ENCODE measurements at places on chromosomes 13 and 19.

GRCh38 chr13:113474179-113474578, 16.3 kb downstream of the DCUN1D2 start:
- no peak for DNase-seq

DNA sequence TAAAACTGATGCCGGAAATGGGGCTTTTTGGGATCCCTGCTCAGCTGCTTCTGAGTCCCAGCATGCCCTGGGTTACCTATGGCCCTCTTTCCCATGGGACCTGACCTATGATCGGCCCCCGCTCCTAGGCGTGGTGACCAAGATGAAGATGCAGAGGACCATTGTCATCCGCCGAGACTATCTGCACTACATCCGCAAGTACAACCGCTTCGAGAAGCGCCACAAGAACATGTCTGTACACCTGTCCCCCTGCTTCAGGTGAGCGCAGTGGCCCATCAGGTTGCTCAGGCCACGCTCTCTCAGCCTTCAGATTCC, 1.5 kb downstream of the RPS11 start:
- no peak for DNase-seq

DNA sequence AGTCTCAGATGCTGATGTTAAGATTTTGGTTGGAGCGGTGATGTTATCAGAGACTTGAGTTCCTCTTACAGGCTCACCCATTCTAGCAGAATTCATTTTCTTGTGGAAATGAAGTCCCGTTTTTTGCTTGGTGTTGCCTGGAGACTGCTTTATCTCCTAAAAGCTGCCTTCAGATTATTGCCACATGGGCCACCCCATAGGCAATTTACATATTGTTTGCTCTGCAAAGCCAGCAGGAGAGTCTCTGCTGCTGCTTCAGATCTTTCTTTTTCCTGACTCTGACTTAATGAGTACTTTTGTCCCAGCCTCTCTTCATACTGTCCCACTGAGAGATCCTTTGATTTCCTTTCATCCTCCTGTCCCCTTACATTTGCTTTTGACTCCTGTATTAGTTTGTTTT, 114.6 kb downstream of the TDRD3 start:
- DNase-seq: no peak

- DNase-seq: no peak
Observed at GRCh38 chr13:26658448-26659385, 101.2 kb downstream of the WASF3 start.

- no peak for DNase-seq
Observed at GRCh38 chr19:12858041-12858928, 20.0 kb downstream of the MAST1 start.

GRCh38 chr13:97223711-97224541, 1.8 kb downstream of the MBNL2 start:
- DNase-seq: no peak

DNA sequence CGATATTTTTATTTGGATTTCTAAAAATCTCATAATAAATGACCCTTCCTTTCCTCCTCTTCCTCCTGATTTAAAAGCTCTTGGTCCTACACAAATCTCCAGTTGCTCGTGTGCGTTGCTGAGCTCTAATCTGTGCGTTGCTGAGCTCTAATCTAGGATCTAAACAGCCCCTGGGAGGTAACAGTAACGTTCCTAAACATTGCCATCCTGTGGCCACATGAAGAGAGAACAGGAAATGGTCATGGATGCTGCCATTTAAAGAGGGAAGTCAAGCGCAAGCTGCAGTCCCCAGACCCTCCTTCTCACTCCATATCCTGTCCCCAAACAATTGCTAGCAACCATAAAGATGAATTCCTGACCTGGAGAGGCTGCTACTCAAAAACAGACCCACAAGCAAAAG, 170.8 kb downstream of the NUFIP1 start:
- DNase-seq: no peak

DNA sequence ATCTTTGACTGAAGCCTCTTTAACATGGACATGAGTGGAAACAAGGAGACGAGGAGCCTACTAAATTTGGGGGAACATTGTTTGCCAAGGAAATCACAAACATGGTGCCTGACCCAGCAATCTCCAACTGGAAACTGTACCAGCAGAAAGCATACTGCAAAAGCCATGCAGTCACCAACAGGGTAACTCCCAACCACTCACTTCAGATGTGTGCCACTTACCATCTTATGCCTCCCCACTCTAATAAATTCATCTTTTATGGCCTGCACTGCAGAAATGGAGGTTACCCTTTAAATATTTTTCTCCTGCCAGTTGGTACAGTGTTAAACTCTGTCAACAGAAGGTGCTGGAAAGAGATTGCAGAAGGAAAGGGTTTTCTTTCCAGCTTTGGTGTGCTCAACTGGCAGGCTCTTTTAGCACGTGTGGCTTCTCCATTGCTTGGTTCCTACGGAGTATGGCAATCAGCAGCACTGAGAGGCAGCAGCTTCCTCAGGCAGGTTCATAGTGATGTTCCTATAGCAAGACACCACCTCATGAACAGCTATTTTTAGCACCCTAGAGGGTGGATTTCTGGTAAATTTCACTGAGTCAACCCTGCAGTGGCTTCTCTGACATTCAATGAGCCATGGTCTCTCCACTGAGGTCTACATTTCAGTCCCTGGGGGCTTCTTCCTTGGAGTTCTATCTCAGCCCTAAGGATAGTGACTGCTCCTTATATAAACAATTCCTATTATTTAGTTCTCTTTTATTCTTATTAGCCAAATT, 21.4 kb downstream of the MIR17HG start:
- DNase-seq: no peak

GRCh38 chr13:106480351-106480910, 55.0 kb downstream of the EFNB2 start:
- DNase-seq: no peak

- DNase-seq: peak; percentile 8
Observed at GRCh38 chr13:78137404-78138142, 218.9 kb upstream of the EDNRB start.
